ENCODE measurements at places on chromosomes 1 and 21.

GRCh38 chr1:110684491-110684890 lies 9.8 kb upstream of the KCNA3 start:
- DNase-seq, result no peak

DNA sequence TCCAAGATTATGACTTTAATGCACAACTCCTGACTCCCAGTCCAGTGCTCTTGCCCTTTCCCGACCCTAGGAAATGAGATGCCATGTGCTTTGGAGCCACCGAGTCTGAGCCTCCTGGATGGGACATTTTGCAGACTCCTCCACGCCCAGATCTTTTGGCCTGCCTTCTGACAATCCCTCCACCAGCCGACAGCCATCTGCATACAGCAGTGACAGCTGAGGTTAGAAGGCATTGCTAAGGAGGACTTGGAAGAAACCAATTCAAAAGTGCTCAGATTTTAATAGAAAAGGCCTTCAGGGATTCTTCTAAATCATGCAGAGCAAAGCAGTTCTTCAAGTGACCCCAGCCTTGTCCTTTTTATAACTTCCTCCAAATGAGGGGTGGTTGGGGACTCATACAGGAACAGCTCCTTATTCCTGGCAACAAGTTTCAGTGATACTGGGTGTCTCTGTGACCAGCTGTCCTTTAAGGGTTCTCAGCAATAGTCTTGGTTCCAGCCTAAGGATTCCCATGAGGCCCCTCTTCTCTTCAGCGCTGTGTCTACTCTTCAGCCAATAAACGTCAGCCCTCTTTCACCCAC lies 369.3 kb downstream of the PBX1 start:
- DNase-seq, result no peak

GRCh38 chr21:16579538-16579937 lies 849.8 kb downstream of the USP25 start:
- DNase-seq, result no peak

GRCh38 chr1:227542153-227543120 lies 20.9 kb upstream of the ZNF678 start:
- peak; percentile 82 for DNase-seq

- DNase-seq, result no peak
Observed at GRCh38 chr1:18249631-18250030, 142.0 kb downstream of the IGSF21 start.

GRCh38 chr1:203124546-203125317 lies 2.8 kb upstream of the ADORA1 start:
- no peak for DNase-seq

DNA sequence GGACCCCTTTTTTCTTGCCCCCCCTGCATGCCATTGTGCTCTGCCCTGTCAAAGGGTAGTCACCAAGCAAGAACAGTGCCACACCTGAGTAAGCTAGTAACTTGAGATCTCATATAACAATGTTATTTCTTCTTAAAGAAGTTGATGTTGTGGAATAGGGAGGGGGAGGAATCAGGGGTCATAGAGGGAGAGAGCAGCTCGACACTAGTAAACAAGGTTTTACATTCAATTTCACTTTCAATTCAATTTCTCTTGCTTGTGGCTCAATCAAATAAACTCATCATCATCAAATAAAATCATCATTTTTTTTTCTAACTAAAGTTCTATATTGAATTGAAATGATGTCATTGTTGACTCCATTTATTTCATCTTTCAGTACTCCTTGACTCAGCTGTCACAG lies 106.4 kb downstream of the CRB1 start:
- no peak for DNase-seq

GRCh38 chr21:31132574-31133242 lies 94.4 kb upstream of the KRTAP19-8 start:
- no peak for DNase-seq

DNA sequence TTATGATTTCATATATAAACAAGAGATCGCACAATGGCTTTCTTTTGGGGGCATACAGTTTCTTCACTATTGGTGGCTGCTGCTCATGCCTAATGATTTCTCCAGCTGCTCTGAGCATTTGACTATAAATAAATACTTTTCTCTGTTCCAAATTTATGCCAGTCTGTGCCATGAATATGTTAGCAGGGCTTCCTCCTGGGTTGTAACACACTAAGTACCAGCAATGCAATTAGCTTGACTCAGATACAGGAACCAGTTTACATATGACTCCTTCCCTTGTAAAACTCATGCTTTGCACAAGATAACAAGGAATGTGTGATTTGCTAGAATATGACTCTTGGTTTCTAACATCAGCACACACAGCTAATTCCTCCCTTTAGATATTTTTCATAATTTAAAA lies 1629.7 kb downstream of the NCAM2 start:
- DNase-seq, result no peak

DNA sequence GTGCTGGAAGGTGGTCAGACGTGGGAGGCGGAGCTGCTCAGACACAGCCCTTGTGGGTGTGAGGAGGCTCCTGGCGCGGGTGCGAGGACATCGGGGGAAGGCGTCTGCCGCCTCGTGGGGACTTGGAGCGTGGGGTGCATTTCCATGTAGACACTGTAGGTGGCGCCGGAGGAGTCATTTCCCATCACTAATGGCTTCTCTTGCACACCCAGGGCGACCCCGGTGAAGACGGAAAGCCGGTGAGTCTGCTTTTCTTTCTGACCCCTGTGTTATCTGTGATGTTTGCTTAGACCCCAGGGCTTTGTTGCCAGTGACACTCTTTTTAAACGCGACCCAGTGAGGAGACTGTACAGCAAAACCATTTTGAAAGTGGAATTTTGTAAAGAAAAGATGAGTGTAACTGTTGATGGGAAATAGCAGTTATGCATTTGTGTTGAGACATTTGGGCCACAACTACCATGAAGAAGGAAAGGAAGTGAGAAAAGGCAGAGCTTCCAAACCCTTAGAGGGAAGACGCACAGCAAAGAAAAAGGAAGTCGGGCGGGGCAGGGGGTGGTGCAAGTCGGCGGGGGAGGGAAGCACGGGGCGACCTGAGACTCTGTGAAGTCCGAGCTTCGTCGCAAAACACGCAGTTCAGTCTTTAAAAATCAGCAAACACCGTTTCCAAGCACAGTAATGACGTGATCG lies 64.0 kb downstream of the SLC19A1 start:
- peak; percentile 77 for DNase-seq

GRCh38 chr1:211783266-211783665 lies 47.3 kb downstream of the LPGAT1 start:
- DNase-seq, result peak; percentile 53

- DNase-seq, result no peak
Observed at GRCh38 chr1:235920596-235921375, 54.1 kb upstream of the LYST start.

DNA sequence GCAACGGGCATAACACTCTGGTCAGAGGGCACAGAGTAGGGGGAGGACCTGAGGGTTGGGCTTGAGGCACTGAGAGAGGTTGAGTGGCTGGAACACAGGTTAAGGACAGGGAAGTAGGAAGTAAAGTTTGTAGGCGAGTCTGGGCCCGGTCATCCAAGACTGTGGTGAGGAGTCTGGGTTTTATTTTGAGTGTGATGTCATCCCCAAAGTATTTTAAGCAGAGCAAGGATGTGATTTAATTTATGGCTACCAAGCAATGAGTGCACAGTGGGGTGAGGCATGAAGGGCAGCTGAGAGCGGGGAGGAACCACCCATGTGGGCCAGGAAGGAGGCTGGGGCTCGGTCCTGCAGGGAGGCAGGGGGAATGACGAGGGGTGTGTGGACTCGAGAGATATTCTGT lies 11.2 kb upstream of the VWA5B1 start:
- DNase-seq, result no peak

GRCh38 chr1:216566641-216567205 lies 143.5 kb upstream of the USH2A start:
- DNase-seq, result peak; percentile 7

DNA sequence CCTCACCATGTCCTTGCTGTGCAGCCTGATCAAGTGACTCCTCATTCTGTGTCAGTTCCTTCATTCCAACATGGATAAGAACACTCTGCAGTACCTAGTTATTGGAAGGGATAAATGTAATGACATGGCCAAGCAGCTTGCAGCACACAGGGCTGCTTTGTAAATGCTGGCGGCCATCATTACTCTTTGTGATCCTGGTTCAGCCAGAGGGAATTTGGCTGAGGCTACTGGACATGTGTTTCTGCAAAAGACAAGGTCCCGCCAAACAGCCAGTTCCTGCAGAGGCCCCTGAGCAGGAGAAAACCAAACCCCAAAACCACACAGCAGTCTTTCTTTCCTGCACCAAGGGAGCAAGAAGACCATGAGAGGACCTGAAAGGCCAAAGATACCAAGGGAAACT lies 495.8 kb downstream of the AJAP1 start:
- DNase-seq, result no peak
